Muscle of back (tissue), 13 donors: ENCODE measurements at places on chromosomes 7 and 10. TPM values are rescaled to one million over a fixed set of nuclear protein-coding genes. Genes with fewer than 3 reads are reported as not detected.

- no peak for DNase-seq
Measured at GRCh38 chr7:29572558-29572957, 8.9 kb downstream of the PRR15 start.

- no peak for DNase-seq
Measured at GRCh38 chr7:93860261-93860660, 30.3 kb downstream of the TFPI2 start.

GRCh38 chr10:20955355-20955893 lies 58.3 kb upstream of the NEBL start:
- DNase-seq = no peak

DNA sequence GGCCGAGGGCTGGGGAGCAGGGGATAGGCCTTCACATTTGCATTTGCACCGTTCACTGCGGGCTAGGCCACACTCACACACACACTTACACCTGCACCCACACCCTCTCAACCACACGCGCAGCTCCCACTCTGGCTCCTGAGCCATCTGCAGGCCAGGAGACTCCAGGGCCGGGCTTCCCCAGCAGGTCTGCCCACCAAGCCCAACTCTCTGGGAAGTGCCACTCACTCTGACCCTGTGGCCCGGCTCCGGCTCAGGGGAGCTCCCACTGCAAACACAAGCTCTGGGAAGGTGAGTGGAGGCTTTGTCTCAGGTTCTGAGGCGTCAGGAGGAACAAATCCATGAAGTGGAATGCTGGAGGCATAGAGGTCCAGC lies 157.9 kb downstream of the NRF1 start:
- DNase-seq = no peak

- DNase-seq = no peak
Measured at GRCh38 chr7:88775838-88776237, 16.3 kb downstream of the ZNF804B start.

DNA sequence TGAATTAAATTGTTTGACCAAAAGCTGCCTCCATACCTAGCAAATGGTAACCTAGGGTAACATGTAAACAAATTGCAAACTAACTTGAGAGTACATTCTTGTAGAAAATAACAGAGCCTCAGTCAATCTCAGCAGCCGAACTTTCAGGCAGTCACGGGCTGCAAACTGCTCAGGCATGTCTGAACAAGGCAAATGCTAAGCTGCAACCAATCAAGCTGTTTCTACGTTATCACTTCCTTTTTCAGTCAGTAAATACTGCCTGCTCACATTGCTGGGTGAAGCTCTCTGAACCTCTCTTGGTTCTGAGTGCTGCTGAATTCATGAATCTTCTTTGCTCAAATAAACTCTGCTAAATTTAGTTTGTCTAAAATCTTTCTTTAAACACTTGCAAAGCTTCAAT lies 1212.4 kb downstream of the SORCS1 start:
- DNase-seq = peak; percentile 30

- DNase-seq = no peak
Measured at GRCh38 chr7:98294798-98295382, 13.4 kb downstream of the BRI3 start.

Gene PLXDC2
- 35.6 TPM for polyA plus RNA-seq

DNA sequence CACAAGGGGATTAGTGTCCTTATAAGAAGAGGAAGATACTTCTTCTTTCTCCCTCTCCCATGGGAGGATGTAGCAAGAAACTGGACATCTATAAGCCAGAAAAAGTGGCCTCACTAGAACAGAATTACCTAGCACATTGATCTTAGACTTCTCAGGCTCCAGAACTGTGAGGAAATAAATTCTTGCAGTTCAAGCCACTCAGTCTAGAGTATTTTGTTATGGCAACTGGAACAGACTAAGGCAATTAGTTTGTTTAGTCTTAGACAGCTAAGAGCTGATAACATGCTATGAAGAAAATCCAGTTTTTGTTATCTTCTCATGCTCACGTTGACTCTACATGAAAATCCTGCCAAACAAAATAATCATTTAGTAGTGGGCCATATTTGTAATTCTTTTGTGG lies 627.6 kb upstream of the PHF14 start:
- DNase-seq = no peak

DNA sequence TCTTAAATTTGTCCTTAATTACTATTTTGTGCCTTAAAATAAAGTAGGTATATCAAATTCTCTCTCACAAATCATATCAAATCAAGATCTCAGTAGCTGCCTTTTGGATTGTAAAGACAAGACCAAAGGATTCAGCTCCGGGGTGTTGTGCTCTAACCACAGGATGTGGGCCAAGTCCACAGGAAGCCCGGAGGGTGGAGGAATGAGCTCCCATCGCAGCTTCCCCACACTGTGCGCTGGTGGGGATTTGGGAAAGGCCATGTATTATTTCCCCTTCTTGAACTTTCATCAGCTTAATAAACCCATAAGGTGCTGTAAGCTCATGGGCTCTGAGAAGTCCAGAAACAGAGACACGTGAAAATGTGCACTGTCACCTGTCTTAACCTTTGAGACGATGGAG lies 241.6 kb upstream of the TCERG1L start:
- DNase-seq = no peak

Gene IL2RA
- polyA plus RNA-seq = not detected

GRCh38 chr7:100682991-100683658 lies 9.6 kb downstream of the GNB2 start:
- DNase-seq = no peak

- no peak for DNase-seq
Measured at GRCh38 chr10:88066319-88066718, 202.9 kb downstream of the PTEN start.

DNA sequence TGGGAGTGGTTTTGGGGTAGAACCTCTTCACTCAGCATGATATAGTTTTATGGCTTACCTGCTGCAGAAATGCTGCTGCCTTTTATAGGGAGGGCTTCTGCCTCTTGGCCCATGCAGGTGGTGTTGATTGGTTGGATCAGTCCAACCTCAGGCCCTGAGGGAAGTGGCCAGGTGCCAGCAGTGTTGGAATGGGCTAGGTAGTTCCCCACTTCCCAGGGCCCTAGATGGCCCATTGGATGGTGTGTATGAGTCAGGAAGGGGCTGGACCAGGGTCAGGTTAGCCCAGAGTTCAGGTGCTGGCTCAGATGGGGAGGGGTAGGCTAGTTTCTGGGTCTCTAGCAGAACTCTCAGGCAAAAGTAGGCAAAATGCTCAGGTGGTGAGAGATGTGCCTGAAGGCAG lies 455.5 kb downstream of the CCSER2 start:
- DNase-seq = no peak

GRCh38 chr10:24115403-24115802 lies 93.5 kb upstream of the KIAA1217 start:
- DNase-seq = no peak

GRCh38 chr7:130430115-130430514 lies 10.7 kb downstream of the CEP41 start:
- no peak for DNase-seq

Gene SUN3
- not detected for polyA plus RNA-seq

Gene GIMAP7
- 8.5 TPM for polyA plus RNA-seq

GRCh38 chr7:90455163-90456030 lies 14.0 kb upstream of the PTTG1IP2 start:
- DNase-seq = peak; percentile 76

Gene CPVL
- polyA plus RNA-seq = 26.0 TPM

GRCh38 chr7:142961973-142962926 lies at the start of gene KEL:
Gene KEL (minus strand): TSS chr7:142962363. CDS start chr7:142962206, 157 bp downstream.
- no peak for DNase-seq

GRCh38 chr7:149869867-149870266 lies 3.9 kb upstream of the ATP6V0E2 start:
- DNase-seq = no peak

DNA sequence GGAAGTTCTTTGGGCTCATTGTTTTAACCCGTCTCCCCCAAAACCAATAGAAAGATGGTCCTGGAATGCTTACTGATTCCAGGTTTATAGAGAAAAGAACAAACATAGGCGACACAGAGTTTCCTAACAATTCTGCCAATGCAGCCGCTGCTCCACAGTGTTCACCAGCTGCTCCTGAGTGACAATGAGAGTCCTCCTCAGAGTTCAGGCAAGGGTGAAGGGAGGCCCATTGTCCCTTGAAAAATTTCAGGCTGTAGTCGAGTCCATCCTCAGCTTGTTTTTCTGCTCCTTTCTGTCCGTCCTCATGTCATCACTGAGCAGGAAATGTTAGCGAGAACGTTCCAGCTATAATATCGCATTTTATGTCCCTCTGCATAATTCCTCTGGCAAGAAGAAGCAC lies 537.6 kb downstream of the TCERG1L start:
- DNase-seq = no peak

DNA sequence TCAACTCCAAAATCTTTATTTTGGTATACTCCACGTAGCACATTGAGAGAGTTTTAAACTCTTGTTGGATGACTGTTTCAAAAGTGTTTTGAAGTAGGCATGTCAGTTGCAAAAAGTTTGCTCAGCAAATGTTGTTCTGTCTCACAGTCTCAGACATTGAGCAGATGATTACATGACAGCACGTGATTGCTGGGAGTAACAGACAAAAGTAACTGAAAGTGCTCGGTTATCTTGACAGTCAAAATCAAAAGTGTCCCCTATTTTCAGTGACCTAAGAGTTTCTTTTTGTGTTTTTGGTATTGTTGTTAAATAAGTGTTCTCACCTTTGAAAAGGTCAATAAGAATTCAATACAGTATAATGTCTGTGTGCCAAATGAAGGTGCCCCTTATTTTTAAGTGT lies 84.3 kb downstream of the CFTR start:
- DNase-seq = no peak

DNA sequence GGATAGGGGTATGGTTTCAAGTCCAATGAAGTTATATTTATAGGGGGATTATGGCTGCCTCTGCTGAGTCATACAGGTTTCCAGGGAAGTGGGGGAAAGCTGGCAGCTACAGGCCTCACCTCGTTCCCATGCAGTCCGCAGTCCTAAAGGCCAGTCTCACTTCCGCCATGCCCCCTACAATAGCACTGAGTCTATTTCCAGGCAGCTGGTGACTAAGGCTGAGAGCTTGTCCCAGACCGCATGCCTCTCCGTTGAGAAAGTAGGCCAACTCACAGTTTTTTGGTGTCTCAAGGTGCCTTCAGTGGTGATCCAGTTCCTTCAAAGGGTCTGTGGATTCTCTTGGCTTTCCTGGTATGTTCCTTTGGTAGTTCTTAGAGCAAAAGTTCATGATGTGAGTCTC lies 203.9 kb upstream of the GLI3 start:
- DNase-seq = no peak

GRCh38 chr7:150944066-150945042 lies 33.8 kb downstream of the KCNH2 start:
- DNase-seq = no peak

DNA sequence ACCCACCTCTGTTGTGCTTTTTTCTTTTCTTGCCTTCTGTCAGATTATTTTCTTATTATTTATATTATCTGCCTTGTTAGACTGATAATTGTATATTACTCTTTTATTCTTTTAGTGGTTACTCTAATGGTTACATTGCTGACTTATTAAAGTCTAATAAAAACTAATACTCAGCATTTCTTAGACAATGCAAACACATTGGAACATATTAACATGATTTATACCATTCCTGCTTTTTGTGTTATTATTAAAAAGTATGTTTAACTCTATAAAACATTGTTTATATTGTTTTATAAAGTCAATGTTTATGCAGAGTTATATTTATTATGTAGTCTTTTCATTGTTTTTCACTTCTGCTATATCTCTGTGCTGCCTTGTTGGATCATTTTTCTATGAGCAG lies 68.0 kb upstream of the CACNA2D1 start:
- DNase-seq = no peak

DNA sequence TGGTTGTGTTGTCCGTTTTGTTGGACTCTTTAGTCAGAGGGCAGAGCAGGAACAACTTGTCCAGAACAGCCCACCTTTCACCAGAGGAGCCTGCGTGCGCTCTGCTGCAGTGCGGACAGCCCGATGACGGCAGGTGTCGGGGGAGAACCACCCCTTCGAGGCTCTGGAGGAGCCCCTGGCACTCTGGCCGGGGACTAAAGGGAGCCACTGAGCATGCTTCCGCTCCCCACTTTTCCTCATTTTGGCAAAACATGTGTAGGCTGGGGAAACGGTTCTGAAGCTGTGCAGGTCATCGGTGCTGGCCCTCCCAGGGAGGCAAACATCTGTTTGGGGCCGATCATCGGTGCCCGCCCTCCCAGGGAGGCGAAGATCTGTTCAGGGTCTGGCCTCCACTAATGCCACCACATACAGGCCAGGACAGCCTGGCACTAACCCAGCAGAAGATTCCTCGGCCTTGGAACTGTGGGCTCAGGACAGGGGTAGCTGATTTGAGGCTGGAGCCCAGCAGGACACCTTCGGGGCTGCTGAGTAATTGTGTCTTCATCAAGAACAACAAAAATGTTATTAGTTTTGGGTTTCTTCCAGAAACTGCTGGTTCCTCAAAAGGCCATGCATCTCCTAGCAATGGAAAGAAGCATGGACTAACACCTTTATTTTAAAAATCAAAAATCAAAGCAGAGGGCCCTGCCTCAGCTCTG lies 124.4 kb upstream of the TCERG1L start:
- no peak for DNase-seq

Gene ZNF775
- polyA plus RNA-seq = 6.0 TPM
